Endothelial cell of umbilical vein (primary cell): ENCODE measurements at places on chromosomes 6 and 20.

DNA sequence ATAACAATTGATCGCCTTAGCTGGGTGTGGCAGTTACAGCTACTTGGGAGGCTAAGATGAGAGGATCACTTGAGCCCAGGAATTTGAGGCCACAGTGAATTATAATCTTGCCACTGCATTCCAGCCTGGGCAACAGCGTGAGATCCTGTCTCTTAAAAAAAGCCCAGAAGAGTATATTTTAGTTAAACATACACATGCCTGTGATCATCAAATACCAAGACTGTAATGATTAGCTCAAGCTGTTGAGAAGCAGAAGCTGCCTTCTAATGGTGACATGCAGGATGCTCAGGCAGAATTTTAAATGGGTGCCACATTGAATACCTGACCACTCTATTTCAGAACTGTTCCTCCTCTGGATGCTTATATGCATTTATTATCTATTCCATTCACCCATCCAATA, 8.9 kb upstream of the TMEM14A start:
- DNase-seq, result no peak

- no peak for DNase-seq
Measured at GRCh38 chr6:36109092-36109491, 21.2 kb upstream of the MAPK13 start.

- DNase-seq, result no peak
Measured at GRCh38 chr6:23688650-23689049, 437.4 kb upstream of the NRSN1 start.

- peak; percentile 17 for DNase-seq
Measured at GRCh38 chr6:70547313-70547712, 19.4 kb upstream of the SDHAF4 start.

- no peak for DNase-seq
Measured at GRCh38 chr20:21154692-21155091, 28.8 kb downstream of the KIZ start.

GRCh38 chr6:48658915-48659314, 547.9 kb upstream of the PTCHD4 start:
- no peak for DNase-seq

GRCh38 chr6:126307849-126308248, 32.1 kb upstream of the CENPW start:
- peak; percentile 32 for DNase-seq

- no peak for DNase-seq
Measured at GRCh38 chr20:8693709-8694108, 375.2 kb upstream of the PLCB4 start.

DNA sequence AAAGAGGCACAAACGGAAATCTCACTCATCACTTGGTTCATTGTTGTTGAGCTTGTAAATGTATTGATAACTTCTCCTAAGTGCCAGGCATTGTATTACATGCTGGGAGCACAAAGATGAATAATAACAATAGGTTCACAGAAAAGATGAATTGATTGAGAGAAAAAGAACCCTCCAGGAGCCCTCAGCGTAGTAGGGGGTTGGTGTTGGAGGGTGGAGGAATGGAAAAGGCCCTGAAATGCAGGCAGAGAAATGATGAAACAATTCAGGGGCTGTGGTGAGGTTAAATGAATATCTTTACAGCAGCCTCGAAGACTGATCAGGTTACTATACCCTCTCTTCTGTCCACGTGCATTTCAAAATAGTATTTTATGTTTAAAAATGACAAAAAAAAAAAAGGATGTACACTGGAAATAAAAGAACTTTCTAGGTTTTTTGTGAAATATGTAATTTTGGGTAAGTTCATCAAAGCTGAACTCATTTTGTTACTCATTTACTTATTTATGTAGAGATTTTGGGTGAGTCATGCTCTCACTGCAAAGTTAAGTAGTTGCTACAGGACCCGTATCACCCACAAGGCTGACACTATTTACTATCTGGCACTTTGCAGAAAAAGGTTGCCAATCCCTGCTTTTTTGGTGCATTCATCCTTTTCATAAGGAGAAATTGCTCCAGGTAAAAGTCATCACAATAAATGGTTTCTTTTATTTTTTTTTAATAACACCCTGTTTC, 277.3 kb downstream of the ZNF217 start:
- no peak for DNase-seq

DNA sequence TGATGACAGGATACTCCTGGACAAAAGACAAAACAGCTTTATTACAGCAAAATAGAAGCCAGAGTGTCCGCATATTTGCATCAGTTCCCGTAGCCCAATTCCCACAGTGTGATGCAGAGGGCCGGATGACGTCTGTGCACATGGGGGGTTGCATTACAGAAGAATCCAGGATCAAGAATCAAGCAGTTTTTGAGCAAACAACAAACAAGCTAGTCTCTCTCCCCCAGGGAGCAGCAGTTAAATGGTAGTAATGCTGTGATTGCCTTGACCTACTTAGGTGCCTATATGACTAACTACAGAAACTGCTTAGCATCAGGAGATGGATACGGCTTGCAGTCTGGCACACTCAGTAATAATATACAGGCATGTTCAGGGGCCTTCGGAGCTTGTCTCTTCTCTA, 3.2 kb upstream of the SDHAF4 start:
- no peak for DNase-seq

- DNase-seq, result no peak
Measured at GRCh38 chr6:93323630-93324029, 95.7 kb downstream of the EPHA7 start.
